T follicular helper cell (primary cell): ENCODE measurements at places on chromosomes 13 and 19.

- no peak for DNase-seq
Measured at GRCh38 chr13:103087275-103087674, 21.1 kb upstream of the SLC10A2 start.

- DNase-seq, result no peak
Measured at GRCh38 chr13:45823583-45823982, 28.0 kb downstream of the SIAH3 start.

- no peak for DNase-seq
Measured at GRCh38 chr19:12766051-12766521, 9.3 kb downstream of the HOOK2 start.

GRCh38 chr19:17404015-17404414 lies 1.4 kb downstream of the BST2 start:
- no peak for DNase-seq

DNA sequence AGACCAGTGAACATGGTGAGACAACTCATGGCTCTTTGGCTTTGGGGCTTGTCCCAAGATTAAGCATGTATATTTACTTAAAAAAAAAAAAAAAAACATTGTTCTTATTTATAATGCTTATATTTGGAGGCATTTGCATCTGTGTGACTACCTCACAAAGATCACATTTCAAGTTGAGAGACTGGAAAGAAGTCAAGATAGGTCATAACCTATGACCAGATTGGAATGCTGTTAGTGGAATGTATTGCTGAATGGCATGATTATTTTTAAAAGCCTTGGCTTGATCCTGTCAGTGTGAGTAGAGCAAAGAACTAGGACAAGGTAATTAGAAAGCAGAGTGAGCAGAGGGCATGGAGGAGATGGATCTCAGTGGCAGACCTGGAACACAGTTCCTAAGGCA lies 214.6 kb downstream of the OXGR1 start:
- no peak for DNase-seq

DNA sequence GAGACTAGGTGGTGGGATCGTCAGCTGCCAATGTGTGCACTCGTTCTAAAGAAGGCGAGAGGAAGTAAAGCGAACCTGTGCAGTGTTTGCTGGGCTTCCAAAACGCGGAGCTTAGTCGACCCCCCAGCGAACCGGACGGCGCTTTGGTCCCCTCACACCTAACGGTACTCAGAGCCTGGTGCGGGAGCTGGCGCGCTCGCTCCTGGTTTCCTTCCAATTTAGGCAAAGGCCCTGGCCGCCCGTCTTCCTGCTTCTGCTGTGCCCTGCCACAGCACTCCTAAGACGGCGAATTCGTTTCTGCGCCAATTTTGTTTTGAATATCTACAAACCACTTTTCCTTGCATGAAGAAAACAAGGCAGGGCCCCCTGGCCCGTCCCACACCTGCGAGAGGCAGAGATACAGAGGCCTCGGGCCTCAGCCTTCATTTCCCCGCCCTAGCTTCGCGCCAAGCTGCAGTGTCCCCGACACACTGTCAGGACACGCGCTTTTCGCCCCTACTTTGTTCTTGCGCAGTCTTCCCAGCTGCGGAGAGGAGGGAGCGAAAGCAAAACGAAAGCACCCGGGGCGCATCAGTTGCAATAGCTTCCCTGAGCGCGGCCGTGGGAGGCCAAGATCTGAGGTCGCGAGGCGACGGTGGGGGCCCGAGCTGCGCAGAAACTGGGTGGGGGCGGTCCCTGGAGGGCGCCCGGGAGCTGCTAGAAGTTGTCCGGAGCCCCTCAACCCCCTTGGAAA lies 111.9 kb downstream of the KCNRG start:
- DNase-seq, result no peak

- DNase-seq, result no peak
Measured at GRCh38 chr13:80359778-80360452, 19.0 kb upstream of the SPRY2 start.

GRCh38 chr19:41205995-41206394 lies 13.0 kb downstream of the CYP2S1 start:
- no peak for DNase-seq
